Left renal cortex interstitium (tissue), 4 donors: ENCODE measurements at places on chromosomes 16 and 17.

DNA sequence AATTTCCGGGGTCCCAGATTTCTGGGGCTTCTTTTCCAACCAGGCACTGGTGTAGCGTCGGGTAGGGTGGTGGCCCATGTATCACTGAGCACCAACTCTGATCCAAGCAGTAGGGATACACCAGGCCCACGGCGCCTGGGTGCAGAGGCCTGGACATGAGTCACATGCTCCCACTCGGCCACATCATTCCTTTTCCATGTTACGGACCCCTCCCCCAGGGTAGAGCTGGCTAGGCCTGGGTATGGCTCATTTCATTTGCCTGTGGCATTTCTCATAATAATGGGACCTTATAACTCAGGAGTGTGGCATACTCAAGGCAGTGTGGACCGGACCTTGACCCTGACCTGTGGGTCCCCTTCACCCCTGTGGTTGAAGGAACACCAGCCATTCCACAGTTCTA is 18.0 kb upstream of the NDRG4 start:
- no peak for DNase-seq

DNA sequence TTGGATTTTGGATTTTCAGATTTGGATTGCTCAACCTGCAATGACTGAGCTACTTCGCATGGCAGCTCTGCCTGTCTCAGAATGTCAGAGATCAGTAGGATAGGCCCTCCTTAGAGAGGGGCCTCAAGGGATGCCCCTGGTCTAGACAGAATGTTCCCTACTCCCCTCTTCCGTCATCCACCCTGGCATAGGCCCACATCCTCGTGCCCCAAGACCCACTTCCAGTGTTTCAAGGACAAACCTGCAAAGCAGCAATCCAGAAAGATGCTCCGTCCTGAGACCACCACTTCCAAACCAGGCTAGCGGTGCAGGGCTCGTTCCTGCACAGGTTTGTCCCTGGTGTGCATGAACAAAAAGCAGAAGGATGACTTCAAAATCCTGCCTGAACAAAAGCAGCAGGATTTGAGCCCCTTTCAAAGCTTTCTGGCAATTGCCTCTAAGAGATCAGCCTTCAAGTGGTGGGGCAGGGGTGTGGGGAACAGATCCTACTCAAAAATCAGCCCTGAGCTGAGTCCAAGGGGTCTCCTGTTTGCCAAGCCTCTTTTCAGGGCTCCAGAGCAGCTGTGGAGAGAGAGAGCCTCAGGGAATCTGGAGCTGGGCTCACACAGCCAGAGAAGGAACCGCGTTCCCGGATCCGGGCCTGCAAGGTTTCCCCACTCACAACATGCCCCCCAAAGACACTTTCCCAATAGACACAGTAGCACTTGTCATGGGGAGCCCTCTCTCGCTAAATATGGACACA is 121.1 kb downstream of the SOCS1 start:
- DNase-seq, result no peak

DNA sequence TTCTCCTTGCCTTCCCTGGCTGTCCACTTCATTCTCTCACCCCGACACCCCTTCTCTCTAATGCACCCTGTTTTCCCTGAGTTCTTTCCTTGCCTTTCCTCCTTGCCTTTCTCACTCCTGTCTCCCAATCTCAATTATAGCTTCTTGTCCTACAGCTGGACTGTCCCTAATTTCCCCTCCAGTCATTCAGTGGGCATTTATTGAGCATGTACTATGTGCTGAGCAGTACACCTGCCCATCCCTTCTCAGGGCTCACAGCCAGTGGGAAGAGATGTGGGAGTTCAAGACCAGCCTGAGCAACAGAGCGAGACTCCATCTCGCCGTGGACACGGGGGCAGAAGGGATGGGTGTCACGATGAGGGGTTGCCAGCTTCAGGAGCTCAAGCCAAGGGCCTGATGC is 5.8 kb downstream of the ATP2A1 start:
- no peak for DNase-seq

GRCh38 chr17:59423137-59423724 is 91.8 kb downstream of the YPEL2 start:
- no peak for DNase-seq

DNA sequence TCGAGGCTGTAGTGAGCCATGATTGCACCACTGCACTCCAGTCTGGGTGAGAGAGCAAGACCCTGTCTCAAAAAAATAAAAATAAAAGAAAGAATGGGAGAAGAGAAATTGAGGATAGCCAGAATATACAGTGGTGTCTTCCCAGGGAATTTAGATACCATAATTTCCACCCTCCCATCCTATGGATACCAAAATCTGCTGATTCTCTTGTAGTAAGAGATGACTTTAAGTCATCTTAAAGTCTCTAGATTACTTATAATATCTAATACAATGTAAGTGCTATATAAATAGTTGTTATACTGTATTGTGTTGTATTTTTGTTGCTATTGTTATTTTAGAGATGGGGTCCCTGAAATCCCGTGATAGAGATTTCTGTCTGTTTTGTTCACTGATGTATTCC is 1.5 kb upstream of the ERAL1 start:
- no peak for DNase-seq

- no peak for DNase-seq
Observed at GRCh38 chr17:45043813-45044540, 7.5 kb downstream of the DCAKD start.

DNA sequence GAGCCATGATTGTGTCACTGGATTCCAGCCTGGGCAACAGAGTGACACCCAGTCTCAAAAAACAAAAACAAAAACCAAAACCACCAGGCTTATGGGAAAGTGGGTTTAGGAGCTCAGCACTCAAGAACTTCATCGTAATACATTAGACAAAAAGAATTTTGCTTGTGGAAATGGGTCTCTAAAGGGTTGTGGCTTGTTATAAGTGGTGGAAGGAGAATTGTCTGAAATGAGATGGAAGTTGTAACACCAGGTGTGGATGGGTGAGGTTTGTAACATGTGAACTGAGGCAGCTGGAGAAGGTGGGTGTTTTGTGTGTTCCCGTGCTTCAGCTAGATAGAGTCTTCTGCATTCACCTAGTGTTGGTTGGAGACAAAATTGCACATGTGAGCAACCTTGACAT is 35.8 kb downstream of the CDH1 start:
- no peak for DNase-seq

DNA sequence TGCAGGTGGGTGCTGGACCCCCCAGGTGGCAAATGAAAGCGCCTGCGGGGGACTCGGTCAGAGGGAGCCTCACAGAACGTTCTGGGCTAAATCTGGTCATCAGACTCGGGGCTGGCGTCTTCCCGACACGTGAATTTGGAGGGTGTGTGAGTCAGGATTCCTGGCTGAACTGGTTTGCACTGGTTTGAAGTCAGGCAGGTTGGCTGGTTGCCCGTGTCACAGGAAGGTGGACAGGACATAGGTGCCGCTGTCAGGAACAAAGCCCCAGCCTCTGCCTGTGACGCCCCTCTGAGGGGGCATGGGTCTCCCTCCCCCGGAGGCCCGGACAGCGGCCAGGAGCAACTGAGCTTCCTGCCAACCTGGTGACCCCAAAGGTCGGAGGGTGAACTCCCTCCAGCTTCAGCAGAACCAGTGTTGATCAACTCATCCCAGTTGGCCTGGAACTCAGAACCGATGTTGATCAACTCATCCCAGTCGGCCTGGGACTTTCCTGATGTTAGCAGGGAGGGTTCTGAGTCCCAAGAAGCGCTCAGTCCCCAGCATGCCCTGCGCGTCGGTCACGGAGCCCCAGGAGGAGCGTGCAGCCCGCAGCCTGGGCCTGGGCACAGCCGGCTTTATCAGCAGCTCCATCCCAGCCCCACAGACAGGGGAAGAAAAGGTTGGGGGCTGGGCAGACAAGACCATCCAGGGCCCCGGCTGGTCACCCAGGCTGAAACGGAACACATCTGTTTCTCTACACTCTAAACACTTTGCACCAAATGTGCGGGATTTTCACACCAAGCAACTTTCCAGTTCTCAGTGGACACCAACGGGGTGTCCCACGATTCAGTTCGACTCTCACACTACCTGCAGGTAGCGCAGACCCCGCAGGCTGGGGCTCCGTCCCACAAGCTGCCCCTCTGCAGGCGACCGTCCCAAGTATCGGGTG is 14.4 kb upstream of the METRNL start:
- DNase-seq, result no peak

GRCh38 chr16:67919622-67920221 is 11.9 kb downstream of the CTRL start:
- no peak for DNase-seq

- no peak for DNase-seq
Observed at GRCh38 chr17:79874329-79874981, 35.2 kb upstream of the CBX4 start.

DNA sequence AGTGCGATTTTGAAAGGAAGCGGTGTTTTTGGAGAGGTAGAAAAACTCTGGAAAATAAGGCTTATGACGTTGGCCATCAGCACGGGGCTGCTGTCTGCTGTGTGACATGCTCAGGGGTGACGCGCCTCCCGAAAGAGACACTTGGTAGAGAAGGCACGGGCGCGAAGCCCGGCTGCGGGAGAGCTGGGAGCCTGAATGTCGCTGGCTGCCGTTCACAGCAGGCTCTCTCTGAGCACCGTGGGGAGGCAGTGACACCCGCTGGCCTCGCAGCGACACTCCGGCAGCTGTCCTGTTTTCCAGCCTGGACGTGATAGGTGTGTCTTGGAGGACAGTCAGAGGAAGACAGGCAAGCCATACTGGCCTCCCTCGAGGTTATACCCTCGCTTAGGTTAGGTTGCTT is 759.1 kb upstream of the RBFOX1 start:
- DNase-seq, result no peak

- no peak for DNase-seq
Observed at GRCh38 chr17:27065588-27065987, 228.3 kb upstream of the WSB1 start.

- no peak for DNase-seq
Observed at GRCh38 chr16:4958510-4959438, 644 bp downstream of the SEC14L5 start.

DNA sequence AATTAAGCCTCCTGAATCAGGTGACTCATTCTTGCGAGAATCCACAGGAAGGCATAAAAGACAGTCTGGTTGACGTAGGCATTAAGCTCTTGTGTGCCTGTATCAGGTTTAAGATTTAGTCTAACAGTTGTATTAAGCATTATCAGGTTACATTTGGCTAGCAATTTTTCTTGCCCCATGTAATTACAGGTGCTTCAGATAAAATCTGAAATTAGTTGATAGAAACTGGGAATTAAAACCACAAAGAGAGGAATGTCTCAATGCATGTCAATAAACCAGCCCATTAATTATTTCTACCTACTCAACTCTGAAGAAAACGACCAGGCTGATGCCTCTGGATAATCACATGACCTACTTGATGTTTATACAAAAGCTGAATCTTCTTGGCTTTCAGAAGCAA is 217.2 kb downstream of the CA10 start:
- no peak for DNase-seq

DNA sequence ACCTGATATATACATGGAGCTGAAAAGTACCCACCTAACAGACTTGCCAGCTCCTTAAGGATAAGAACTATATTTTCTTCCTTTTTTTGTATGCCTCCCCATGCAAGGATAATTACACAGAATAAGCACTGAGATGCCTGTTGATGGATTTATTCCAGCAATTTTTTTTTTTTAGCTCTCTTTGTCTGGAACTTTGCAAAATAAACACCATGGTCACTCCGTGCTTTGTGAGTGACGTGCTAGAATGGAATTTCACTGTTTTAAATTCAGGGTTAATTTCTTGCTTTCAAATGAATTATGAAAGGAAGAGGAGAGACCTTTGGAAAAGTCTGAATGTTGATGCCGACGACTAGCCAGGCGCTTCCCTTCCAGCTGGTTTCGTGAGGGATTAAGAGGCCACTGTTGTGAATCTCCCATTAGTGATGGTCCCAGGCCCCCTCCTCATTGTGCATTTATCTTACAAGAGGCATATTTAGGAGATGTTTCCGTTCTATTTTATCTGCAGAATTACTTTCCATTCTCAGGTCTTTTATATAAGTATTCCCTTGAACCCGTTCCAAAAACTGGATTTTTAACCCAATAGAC is 529.1 kb downstream of the WWOX start:
- DNase-seq, result no peak

- DNase-seq, result peak; percentile 92
Observed at GRCh38 chr17:2041561-2042389, at the start of gene OVCA2. Gene OVCA2 (plus strand): TSS chr17:2042022. CDS start chr17:2042048, 26 bp downstream.

GRCh38 chr17:61129267-61130254 is 270.1 kb upstream of the TBX2 start:
- no peak for DNase-seq

DNA sequence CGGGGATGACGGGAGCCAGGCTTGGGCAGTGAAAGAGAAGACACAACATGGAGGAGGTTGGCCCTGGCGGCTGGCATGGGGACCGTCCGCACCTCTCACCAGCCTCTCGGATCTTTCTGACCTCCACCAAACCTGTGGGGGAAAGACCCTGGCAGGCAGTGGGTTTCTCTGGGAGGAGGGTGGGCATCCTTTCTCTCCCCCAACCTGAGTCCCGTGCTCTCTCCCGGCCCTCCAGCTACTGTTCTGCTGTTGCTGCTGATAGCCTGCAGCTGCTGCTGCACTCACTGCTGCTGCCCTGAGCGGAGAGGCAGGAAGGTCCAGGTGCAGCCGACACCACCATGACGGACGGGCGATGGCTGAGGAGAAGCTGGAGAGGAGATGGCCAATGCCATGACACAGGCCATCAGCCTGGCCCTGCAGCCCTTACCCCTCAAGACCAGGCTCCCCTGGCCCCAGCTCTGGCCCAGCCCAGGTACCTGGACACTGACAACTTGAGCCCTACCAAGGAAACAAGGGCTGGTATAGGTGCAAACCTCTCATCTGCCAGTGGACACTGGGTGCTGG is 7.4 kb downstream of the SMIM5 start:
- DNase-seq, result no peak

DNA sequence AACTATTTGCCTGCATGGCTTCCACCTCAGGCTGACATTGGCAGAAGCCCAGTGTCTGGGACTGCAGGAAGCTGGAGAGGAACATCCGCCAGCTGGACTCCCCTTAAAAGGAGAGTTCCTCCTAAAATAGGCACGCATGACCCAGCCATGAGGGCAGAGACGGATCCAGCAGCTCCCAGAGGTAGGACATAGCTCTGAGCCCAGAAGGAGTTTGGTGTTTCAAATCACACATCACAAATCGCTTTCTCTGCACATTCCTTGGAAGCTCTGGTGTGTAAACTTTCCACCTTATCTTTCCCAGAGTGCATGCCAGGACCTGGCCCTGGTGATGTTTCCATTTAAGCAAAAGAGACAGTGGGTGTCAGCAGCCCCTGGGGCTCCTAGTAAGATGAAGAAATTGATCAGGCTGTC is 231.1 kb upstream of the CDH5 start:
- no peak for DNase-seq

- no peak for DNase-seq
Observed at GRCh38 chr16:21242756-21243155, 9.3 kb downstream of the ANKS4B start.

GRCh38 chr17:45700171-45701090 is 83.7 kb upstream of the CRHR1 start:
- no peak for DNase-seq

GRCh38 chr17:5667871-5668270 is 83.6 kb upstream of the NLRP1 start:
- no peak for DNase-seq
